ENCODE measurements at places on chromosomes 11 and 22.

GRCh38 chr22:29148826-29149225 is 56.9 kb upstream of the EMID1 start:
- DNase-seq = no peak

GRCh38 chr11:67268081-67268961 is 2.0 kb downstream of the GRK2 start:
- no peak for DNase-seq

GRCh38 chr11:114237321-114238280 is 58.6 kb upstream of the NNMT start:
- DNase-seq = no peak

DNA sequence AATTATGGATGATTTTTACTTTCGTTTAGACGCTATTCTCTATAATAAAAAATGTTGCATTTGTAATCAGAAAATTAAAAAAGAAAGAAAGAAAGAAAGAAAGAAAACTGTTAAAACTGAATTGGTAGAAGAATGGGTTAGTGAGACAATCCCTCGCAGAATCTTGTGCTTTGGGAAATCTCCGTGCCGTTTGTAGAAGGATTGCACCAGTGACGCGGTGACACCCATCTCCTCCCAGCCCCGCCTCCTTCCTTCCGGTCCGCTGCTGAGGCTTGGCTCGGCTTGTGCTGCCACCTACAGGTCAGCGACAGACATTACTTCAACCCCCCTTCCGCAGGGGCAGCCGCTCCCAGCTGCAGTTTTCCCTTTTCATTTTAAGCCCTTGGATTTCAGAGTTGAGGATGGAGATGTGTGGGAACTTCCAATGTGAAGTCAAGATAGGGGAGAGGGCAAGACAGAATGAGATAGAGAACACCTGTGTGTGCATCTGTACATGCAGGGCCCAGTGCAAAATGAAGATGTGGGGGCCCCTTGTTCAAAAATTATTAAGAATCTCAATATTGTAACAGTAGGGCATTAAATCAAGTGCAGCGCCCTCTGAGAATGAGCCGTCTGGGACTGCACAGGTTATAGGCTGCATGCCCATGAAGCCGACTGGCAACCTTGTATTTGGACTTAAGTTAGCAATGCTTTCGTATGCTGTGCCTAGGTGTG is 41.1 kb downstream of the TST start:
- DNase-seq = peak; percentile 88

- DNase-seq = no peak
These were observed 97.9 kb downstream of the CWF19L2 start for GRCh38 chr11:107359701-107360100.

GRCh38 chr11:79100093-79100910 is 340.5 kb downstream of the TENM4 start:
- DNase-seq = peak; percentile 60

DNA sequence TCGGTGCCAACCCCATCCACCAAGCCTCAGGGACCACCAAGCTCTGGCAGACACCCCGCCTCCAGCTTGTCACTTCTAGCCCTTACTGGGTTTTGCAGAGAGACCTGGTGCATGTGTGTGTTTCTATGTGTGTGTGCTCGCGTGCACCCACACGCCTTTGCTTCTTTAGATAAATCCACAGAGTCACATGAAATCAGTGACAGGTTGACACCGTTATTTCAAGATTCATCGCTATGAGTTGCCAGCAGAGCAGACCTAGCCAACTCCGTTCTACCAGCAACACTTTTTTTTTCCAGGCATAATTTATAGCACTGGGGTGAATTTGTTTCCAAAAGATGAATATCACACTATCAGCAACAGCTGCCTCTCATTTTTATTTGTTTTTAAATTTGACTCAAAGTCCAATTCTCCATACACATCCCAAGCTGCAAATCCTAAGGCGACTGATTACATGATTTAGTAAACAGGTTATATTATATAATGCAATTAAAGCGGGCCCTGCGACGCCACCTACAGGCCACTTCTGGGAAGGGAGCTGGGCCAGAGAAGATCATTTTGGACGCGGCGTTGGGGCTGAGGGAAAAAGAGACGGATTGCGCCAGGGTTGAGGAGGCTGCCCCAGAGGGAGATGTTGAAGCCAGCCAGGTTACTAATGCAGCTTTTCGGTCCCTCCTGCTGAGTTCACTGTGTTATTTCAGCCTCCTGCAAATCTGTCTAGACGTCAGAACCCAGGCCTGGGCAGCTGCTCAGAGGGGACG is 150.5 kb downstream of the FEZ1 start:
- peak; percentile 46 for DNase-seq

GRCh38 chr11:120467627-120468026 is 43.9 kb upstream of the GRIK4 start:
- DNase-seq = peak; percentile 28

DNA sequence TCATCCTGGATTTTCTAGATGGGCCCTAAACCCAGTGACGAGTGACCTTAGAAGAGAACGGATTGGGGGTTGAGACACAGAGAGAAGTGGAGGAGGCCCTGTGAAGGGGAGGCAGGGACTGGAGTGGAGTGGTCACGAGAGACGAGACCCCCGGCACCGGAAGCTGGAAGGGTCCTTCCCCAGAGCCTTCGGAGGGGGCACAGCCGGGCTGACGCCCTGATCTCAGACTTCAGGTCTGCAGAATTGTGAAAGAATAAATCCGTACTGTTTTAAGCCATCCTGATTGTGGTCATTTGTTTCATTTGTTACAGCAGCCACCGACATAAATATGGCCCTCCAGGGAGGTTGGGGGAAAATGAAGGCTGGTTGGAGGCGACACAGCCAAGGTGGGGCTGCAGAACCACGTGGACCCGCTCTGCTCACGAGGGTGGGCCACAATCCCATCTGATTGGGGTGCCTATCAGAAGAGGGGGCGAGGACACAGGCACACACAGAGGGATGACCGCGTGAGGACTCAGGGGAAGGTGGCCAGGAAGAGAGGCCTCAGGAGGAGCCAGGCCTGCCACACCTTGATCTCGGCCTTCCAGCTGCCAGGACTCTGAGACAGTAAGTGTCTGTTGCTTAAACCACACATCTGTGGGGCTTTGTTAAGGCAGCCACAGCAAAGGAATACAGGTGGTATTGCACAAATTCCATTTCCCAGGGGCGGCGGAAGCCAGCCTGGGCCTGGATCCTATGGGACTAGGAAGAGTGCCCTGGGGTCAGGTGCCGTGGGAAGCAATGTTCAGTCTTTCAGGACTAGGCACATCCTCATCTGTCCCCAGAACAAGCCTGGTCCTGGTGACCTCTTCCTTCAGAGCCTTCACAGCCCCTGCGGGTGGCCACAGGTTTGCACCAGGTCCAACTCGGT is 73.3 kb upstream of the SHANK2 start:
- DNase-seq = no peak

DNA sequence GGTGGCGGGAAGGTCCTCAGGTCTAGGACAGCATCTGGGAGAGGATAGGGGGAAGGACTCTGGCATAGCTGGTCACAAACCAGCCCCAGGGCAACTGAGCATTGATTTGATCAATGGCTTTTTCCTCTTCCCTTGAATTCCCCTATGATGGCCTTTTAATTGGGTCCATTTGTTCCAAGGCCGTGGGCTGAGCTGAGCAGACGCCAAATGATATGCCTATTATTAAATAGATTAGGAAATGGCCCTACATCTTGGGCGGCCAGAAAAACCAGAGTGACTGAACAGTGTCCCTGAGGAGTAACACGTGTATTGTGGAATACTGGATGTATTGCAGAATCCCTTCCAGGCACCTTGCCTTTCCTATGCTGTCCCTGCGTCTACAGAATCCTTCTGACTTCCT is 26.7 kb upstream of the P2RY6 start:
- DNase-seq = no peak

- no peak for DNase-seq
These were observed 27.2 kb downstream of the KBTBD3 start for GRCh38 chr11:106049727-106050476.

DNA sequence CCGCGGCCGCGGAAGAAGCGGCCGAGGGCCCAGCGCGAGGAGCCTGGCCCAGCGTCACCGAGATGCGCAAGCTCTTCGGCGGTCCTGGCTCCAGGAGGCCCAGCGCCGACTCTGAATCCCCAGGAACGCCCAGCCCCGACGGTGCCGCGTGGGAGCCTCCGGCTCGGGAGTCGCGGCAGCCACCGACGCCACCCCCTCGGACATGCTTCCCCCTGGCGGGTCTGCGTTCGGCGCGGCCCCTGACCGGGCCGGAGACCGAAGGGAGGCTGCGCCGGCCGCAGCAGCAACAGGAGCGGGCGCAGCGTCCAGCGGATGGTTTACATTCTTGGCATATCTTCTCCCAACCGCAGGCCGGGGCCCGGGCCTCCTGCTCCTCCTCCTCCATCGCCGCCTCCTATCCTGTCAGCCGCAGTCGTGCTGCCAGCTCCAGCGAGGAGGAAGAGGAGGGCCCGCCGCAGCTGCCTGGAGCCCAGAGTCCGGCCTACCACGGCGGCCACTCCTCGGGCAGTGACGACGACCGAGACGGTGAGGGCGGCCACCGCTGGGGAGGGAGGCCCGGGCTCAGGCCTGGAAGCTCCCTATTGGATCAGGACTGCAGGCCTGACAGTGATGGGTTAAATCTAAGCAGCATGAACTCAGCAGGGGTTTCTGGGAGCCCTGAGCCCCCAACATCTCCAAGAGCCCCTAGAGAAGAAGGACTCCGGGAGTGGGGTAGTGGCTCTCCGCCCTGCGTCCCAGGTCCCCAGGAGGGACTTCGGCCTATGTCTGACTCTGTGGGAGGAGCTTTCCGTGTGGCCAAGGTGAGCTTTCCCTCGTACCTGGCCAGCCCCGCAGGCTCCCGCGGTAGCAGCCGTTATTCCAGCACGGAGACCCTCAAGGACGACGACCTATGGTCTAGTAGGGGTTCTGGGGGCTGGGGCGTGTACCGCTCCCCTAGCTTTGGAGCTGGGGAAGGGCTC is 1.2 kb downstream of the ARHGEF17 start:
- peak; percentile 91 for DNase-seq

DNA sequence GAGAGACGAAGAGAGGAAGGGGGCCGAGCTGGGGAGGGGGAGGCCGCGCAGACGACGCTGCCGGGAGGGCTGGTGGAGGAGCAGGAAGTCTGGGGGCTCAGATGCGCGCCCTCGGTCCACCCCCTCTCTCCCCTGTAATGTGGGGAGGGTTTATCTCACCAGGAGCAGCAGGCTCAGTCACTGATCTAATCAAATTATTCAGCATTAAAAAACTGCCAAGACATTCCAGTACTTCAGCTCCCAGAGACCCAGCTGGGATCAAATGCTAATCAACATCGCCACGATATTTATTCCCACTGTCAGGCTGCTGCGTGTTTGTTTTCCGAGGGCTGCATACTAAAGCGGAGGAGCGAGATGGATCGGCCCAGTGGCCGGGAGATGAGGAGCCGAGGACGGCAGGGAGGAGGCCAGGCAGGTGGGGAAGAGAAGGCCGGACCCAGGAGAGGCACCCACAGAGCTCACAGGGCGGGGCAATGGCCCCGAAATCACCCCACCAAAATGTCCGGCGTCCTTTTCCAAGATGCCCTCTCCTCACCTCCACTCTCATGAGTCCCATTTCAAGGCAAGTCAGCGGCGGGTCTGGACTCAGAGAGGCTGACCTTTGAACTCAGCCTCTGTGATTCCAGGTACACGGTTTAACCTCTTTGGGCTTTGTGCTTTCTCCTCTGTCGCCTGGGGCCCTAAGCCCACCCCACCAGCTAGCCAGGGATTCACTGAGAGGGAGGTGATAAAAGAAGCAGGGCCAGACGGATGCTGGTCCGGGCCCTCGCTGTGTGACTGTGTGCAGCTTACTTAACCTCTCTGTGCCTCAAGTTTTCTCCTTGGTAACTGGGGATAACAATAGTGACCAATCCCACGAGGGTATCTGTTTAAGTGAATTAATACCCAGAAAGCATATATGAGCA is 502.1 kb downstream of the MN1 start:
- no peak for DNase-seq

DNA sequence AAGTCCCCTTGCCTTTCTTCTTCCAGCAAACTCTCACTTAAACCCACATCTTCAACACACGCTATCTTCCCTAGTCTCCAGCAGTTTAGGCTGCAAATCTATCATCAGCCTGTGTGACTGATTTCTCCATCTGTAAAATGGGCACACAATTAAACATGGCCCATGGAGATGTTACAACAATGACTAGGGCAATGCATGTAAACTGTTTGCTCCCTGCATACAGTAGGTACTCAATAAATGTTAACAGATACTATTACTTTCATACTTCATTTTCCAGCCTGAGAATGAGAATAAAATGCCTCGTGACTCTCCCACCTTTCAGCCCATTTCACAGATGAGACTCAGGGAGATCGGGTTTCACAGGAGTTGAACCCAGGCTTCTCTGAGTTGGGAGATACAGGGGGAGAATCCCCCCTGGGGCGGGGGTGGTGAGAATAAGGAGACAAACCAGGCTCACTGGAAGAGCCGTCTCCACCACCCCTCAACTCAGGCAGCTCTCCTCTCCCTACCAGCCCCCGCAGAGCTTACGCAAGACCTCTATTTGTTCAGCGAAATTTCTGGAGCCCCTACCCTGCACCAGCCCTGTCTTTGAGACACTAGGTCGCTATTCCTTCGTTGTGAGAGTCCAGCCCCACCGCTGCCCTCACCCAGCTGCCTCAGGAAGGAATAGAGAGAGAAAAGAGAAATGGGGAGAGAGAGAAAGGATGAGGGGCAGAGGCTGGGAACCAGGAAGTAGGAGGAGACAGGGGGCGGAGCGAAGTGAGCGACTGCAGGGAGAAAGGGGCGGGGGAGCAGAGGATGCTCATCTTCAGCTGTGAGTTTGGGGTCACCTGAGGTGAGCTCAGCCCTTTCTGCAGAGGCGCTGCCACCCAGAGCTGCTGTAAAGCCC is 42.1 kb upstream of the KLHL35 start:
- DNase-seq = peak; percentile 55

DNA sequence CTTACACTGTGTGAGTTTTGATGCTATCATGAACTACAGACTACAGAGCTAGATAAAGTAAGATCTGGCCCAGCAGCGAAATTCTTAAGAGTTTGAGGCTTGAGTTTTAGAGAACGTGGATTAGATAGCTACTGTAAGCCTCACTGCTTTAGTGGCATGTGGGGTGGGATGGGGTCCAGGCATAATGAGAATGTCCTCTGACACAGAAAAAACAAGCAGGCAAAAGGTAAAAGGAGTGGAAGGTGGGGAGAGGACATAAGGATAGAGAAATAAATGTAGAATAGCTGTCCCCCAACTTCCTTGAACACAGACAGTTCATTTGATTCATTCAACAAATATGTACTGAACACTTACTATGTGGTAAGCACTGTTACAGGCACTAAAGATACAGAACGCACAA is 324.5 kb upstream of the PITPNB start:
- no peak for DNase-seq

DNA sequence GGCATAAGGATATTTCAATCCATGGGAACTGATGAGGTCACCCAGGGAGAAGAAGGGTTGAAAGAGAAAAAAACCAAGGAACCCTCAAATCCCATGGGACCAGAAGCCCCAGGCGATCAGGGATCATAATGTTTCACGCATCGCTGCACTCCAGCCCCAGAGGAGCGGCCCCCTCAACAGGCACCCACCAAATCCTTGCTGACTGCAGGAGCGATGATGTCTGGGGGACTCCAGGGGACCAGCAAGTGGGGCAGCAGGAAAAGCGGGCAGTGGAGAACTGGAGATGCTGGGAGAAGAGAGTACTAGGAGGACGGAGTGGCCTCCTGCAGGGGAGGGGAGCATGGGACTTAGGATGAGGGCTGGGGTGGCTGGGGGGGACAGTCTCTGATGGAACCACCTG is 47.7 kb upstream of the LINC01488 start:
- no peak for DNase-seq

GRCh38 chr11:105034813-105035620 is at the start of gene CASP1:
Gene CASP1, minus strand, starts transcription at chr11:105035144. Its CDS starts 31 bp downstream, at chr11:105035113.
- peak; percentile 17 for DNase-seq

GRCh38 chr22:32699686-32700085 is 101.8 kb upstream of the TIMP3 start:
- DNase-seq = no peak

- no peak for DNase-seq
These were observed 57.7 kb downstream of the DGCR2 start for GRCh38 chr22:19064354-19065054.

Data from HTR-8/SVneo (cell line).